Activated T-cell treated with anti-CD3 and anti-CD28 coated beads, Interleukin-2, amount 50 U/mL, for 72 hours (primary cell): ENCODE measurements at places on chromosomes 2 and 18. TPM values are rescaled to one million over a fixed set of nuclear protein-coding genes. Genes with fewer than 3 reads are reported as not detected.

DNA sequence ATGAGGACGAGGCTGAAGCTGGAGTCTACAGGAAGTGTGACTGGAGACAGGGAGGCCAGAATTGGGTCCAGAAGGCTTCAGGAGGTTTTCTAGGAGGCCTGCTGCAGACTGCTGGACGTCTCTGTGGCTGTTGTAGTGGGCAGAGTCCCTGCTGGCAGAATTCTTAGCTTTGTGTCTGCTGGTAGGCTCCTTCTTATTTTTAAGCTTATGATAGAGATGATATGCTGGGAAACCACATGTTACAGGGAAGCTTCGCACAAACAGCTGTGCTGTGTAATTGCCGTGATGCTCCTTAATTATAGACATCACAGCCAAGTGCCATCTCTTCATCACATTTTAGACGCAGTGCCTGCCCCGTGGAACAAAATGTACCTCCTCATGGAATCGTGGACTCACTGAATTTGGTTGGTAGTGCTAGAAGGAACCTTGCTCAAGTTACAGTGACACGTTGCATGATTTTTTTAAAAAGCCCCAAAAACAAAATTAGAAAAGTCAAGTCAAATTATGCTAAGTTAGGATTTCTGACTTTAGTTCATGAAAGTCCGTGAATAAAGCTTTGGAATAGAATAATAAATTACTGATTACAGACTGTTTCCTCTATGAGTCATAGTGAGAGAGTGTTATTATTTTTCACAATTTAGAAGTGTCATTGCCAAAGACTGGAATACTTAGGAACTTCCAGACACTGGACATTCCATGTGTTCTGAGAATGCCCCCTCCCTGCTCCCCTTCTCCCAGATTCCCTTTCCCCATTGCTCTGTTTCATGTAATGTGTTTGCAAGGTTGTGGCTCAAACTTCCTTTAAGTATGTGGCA is 144.1 kb downstream of the FHOD3 start:
- DNase-seq = no peak

DNA sequence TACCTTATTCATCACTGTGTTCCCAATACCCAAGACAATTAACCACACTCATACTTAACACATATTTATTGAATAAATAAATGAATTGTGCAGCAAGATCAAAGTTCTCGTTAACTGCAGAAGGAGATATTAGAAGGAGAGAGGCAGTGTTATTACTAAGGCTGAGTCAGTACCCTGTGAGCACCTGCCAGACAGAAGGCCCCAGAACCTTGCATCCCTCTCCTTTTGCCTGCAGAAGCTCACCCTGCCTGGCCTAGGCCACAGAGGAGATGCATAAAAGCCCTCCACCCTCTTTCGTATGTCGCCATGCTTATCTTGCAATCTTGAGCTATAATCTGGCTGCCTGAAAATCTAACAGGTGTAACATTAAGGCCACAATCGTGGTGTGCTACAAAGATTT is 20.5 kb upstream of the RNF149 start:
- DNase-seq = no peak

DNA sequence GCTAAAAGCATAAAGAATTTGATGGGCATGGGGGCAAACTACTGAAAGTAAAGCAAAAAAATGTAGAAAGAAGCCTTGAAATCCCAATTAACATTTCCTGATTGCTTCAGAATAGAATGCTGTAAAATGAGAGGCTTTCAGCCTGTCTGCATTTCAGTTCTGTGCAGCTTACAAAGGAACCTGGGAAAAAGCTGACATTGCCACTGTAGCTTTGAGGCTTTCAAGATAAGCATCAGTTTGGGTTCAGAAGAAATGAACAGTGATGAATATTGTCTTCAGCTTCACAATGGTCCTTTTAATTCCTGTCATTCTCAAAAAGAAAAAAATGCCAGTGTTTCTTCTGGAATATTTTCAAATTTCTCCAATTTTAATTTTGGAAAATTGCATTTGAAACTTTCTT is 242.7 kb downstream of the LRRTM1 start:
- DNase-seq = no peak

DNA sequence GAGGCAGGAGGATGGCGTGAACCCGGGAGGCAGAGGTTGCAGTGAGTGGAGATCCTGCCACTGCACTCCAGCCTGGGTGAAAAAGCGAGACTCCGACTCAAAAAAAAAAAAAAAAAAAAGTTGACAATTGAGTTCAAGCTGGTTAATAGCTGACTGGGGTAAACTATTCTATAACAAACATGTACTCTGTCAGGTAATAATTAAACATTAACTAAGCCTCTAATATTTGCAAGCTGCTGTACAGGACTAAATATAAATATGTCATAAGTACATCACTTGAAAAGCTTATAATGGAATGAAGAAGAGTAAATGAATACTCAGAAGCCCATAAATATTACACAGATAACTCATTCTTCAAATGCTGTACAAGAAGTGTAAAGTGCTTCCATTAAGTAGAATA is 190.4 kb upstream of the CRIM1 start:
- DNase-seq = no peak

Gene PIKFYVE
- total RNA-seq = 28.8 TPM

Gene ASXL3
- total RNA-seq = not detected

GRCh38 chr2:218024871-218025270 is 22.1 kb upstream of the TNS1 start:
- no peak for DNase-seq

- DNase-seq = no peak
These were observed 326.1 kb downstream of the PARD3B start for GRCh38 chr2:204871231-204871953.

GRCh38 chr2:233836359-233836758 is 18.0 kb downstream of the HJURP start:
- DNase-seq = no peak
